Naive thymus-derived CD8-positive, alpha-beta T cell (primary cell): ENCODE measurements at places on chromosomes 11 and 22.

DNA sequence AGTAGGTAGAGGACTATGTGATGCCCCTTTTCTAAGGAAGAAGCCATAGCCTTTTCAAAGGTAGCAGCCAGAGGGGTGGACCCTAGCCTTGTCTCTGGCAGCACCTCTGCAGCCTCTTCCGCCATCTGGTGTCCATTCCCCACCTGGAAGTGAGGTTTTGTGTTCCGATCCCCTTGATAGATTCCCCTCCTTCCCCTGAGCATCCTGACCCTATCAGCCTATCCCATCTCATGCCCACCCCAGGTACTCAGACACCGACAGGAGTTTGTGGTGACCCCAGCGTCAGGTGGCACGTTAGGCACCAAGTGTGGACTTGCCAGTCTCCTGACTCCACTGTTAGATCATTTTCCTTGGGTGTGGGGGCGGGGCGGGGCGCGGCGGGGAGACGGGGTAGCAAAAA, 398 bp upstream of the FAM89B start:
- no peak for DNase-seq

GRCh38 chr11:126229858-126230540, 18.4 kb downstream of the FAM118B start:
- no peak for DNase-seq

DNA sequence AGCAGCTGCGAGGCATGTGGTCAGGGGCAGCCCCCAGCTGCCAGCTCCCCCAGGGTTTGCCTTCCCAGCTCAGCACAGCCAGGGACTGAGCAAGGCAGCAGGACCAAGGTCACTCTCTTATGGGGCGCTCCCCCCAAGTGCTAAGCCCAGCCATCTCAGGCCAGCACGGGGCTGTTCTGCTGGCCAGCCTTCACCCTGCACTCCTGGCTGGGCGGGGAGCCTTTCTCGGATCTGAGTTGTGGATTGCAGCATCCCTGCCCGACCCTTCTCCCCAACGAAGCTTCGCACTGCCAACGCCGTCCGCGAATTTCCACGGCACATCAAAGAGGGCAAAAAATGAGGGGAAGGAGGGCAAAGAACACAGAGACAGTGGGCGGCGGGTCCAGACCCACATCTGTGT, 42.5 kb upstream of the GAL start:
- no peak for DNase-seq

GRCh38 chr11:82995754-82996398, 75.8 kb downstream of the RAB30 start:
- DNase-seq = no peak

- no peak for DNase-seq
These were observed 25.6 kb upstream of the RRM1 start for GRCh38 chr11:4068962-4069361.

- no peak for DNase-seq
These were observed 7.6 kb upstream of the VPS37C start for GRCh38 chr11:61168800-61169199.
